ENCODE measurements at places on chromosomes 11 and 22. TPM values are rescaled to one million over a fixed set of nuclear protein-coding genes. Genes with fewer than 3 reads are reported as not detected.

- no peak for DNase-seq
Observed at GRCh38 chr11:120147094-120147949, 9.4 kb upstream of the TRIM29 start.

DNA sequence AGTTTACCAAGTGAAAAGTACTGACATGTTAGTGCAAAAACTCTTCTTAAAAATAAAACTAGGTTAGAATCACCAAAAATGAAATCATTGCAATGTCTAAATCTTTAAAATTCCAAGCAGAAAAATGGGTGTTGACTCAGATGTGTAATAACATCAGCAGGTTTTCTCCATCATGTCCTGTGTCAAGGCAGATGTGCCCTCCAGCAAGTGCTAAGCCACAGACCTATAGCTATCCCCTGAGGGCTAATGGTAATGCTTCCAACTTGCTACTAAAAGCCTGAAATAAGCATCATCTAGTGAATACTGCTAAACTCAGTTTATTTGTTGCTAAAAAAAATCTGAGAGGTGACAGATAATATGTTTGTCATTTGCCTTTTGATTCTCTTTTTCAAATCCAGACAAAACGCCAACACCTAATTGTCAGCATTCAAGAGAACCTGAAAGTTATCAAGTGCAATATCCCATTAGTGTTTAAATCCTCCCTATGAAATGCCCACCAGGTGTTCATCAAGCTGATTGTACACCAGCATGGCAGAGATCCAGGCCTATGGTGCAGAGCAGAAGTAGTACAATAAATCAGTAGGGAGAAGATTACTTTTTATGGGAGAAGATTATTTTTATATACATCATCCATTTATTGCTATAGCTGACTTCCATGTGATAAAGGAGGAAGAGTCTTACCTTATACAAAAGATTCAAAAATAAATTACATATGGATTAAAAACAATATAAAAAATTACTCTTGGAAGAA is 55.1 kb upstream of the SYT9 start:
- no peak for DNase-seq

Gene CSRP3
- not detected for polyA plus RNA-seq

- DNase-seq, result peak; percentile 86
Observed at GRCh38 chr22:45008751-45009605, 827 bp downstream of the PHF21B start.

Gene TBC1D10A
- polyA plus RNA-seq, result 18.0 TPM

Gene OR51B5
- not detected for polyA plus RNA-seq

Gene ENTHD1
- polyA plus RNA-seq, result not detected

All from spinal cord (tissue), 10 donors.